ENCODE measurements at places on chromosomes 1 and 21.

- DNase-seq: no peak
These were observed 71.4 kb upstream of the ABCG1 start for GRCh38 chr21:42147386-42148020.

DNA sequence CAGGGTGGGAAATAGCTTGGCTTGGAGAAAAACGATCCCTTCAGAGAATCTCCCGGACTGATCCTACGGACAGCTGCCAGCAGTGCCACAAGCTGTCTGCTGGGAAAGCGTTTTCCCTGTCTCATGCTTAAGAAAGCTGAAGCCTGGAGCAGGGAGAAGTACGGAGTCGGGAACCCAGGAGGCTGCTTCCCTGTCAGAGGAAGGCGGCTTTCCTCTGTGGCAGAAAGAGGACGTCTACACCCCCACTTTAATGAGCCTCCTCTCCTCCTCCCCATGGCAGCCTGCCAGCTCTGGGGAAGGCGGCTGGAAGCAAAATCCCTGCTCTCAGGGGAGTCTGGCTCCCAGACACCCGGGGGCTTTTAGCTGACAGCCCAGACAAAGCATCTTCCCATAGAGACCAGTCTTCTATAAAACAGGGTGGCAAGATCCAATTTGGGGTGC is 7.3 kb downstream of the KIF21B start:
- no peak for DNase-seq

DNA sequence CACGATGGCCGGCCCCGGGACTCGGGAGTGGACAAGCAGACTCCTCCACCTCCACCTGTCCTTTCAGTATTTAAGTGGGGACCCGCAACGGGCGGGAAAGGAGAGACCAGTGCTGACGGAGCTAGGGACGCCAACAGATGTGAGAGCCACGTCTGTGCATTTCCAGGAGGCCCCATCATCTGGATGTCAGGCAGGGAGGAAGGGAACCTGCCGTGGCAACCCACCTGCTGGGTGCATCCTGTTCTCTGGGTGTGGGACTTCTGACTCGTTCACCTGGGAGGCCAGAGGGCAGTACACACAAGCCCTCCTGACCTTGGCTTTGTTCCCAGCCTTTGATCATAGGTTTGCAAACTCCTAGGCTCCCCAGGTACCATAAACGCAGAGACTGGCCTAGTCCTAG is 5.6 kb upstream of the PCBP3 start:
- DNase-seq: no peak

GRCh38 chr1:16156848-16157495 is 1.1 kb upstream of the EPHA2 start:
- no peak for DNase-seq

DNA sequence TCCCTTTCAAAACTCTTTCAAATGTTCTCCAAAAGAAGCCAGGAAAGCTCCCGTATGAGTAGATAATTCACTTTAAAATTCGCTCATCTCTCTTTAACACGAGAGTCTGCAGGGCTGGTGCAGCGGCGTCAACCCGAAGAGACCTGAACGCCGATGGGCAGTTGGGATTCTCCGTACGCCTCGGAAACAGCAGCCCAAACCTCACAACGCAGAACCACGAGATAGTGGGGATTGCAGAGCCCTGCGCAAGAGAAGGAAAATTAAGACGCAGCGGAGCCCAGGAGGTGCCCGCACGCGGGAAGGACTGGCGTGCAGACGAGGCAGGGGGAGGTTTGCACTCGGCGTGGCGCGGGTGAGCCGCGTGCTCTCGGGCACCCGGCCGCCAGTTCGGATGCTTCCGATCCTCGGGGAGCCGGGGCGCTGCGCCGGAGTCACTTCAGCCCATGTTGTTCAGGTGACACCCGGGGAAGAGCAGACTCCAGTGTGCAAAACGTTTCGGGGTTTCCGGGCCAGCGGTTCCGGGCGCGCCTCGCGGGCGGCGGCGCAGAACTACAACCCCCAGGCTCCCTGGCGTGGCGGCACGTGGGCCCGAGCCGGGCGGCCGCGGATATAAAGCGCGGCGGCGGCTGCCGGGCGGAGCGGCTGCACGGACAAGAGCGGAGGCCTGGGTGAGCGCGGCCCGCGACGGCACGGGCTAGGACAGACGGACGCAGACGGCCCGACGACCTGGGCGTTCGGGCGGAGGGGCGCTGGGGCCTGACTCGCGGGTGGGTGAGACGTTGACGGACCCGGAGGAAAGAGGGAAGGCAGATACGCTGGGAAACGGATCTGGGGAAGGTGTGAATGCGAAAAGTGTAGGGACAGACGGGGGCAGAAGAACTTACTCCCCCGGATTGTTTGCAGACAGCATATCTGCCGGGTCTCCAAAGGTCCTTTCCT is at the start of gene NPL:
NPL (plus strand) TSS at position 636 of the 939 bp plus-strand sequence. CDS start 4,599 bp downstream, outside the sequence.
- peak; percentile 93 for DNase-seq

- DNase-seq: no peak
These were observed 43.4 kb downstream of the ITSN1 start for GRCh38 chr21:33685613-33686197.

DNA sequence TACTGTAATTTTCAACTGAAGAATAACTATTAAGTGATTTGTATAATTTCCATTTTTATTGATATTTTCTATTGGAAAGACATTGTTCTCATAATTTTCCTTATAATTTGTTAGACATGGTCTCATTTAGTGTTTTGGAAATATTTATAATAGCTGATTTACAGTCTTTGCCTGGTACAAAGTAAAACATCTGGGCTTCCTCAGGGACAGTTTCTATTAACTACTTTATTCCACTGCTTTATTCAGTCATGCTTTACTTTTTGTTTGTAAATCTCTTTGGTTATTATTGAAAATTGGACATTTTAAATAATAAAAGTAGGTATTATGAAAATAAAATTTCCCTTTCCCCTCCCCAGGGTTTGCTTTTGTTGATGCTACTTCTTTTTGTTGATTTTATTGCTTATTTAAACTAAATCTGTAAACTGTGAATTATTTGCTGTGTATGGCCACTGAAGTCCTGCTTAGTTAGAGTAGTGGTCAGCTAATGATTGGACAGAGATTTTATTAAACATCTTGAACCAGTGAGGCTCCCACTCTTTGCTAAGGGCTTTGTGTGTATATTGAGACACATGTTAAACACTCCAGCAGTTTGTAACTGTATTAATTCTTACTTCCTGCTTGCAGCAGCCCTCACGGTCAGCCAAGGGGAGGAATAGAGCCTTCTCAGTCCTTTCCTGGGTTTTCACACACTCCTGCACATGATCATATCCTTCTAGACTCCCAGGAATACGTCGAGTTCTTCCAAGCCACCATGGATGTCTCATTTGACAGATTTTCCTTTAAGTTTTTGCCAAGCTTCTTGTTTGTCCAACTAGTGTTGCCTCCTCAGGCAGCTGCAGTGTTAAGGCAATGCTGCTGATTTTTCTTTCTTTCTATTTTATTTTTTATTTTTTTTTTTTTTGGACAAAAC is 994.6 kb upstream of the PRMT6 start:
- no peak for DNase-seq

DNA sequence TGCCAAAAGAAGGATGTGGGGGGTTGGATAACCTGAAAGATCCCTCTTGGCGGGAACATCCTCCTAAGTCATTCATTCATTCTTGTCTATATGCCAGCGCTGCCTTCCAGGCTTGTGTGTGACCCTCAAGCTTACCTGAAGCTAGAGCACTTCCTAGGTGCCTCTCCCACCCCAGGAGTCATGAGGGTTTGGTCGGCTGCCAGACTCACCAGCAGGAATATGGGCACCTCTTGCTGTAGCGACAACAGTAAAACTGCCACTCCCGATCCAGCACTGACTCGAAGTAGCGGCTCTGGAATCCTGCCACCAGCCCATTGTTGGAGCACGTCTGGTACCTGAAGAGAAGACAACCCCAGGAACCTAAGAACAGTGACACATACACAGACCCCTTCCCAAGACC is 15.0 kb downstream of the DPT start:
- no peak for DNase-seq

DNA sequence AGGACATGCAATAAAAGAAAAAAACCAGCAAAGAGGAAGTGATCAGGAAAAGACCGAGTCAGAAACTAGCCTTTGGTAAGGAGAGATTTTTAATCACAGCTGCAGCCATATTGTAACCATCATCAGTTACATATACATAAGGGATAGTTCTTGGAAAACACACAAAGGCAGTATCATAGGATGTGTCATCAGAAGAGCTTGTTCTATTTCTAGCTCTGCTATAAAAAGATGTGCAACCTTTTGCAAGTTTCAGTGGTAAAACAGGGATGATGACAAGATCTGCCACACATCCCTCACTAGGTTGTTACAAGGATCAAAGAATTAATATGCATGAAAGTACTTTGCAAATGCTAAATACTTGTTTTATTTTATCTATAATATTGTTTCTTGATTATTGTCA is 342.0 kb downstream of the VAV3 start:
- DNase-seq: no peak

GRCh38 chr1:13764588-13765332 is 64.8 kb downstream of the PRDM2 start:
- no peak for DNase-seq

DNA sequence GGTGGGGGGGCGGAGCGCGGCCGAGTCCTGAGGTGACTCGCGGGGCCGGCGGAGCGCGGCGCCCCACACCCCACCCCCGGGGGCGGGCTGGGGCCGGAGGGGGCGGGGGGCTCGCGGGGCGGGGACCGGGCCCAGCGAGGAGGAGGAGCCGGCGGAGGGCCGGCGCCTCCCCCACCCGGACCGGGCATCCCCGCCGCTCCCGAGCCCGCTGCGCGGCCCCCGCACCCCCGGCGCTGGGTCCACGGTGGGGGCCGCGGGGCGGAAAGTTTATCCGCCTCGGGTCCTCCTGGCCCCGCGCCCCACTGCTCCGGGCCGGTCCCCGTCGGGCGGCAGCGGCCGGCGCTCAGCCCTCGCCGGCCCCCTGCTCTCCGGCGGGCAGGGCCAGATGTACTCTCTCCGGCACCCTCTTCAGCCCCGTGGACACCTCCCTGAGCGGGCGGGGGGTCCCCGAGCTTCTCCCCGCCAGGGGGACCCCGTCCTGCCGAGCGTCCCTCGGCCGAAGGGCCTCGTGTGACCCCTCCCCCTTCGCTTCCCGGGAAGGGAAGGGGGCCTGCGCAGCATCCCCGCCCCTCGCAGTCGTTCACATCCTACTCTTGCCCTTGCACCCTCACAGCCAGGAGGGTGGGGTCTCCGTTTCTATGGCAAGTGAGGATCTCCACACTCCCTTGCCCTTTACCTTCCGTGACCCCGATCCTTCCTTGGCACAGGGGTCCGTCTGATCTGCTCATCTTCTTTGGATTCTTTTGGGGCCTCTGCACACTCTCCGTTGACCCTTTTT is 663 bp downstream of the CAMTA1 start:
- peak; percentile 70 for DNase-seq

- no peak for DNase-seq
These were observed 36.0 kb downstream of the TNFSF4 start for GRCh38 chr1:173171152-173171551.

DNA sequence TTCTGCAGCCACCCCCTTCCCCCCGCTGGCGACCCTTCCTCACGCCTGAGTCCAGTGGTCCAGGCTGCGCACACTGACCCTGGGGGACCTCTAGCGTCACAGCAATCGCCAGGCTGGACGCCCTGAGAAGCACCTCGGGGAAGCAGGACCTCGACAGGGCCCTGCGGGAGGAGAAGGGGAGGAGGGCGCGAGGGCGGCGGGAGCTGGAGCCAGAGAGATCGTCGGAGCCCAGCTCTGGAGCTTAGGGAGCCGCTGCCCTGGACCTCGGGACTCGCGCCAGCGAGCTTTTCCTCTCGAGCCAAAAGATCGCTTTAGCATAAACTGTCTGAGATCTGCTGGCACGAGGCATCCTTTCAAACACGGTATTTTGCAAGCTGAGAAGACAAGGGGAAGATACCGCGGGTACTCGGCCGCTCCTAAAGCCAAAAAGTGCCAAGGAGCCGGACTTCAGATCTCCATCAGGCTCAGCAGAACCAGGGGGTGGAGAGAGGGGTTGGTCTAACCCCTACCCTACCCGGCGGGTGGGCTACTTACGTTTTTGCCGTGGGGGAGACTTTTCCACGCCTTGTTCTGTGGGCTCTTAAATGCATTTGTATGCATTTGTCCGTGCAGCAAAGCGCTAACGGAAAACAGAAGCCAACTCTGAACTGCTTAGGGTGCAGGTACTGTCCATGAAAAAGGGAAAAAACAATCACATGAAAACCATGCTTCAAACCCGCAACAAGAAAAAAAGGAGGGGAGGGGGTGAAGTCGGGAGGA is 586 bp downstream of the COL24A1 start:
- peak; percentile 15 for DNase-seq

GRCh38 chr1:158445376-158445775 is 16.3 kb upstream of the OR10K1 start:
- DNase-seq: no peak

GRCh38 chr21:40146216-40146837 is 279.1 kb downstream of the PCP4 start:
- DNase-seq: no peak

DNA sequence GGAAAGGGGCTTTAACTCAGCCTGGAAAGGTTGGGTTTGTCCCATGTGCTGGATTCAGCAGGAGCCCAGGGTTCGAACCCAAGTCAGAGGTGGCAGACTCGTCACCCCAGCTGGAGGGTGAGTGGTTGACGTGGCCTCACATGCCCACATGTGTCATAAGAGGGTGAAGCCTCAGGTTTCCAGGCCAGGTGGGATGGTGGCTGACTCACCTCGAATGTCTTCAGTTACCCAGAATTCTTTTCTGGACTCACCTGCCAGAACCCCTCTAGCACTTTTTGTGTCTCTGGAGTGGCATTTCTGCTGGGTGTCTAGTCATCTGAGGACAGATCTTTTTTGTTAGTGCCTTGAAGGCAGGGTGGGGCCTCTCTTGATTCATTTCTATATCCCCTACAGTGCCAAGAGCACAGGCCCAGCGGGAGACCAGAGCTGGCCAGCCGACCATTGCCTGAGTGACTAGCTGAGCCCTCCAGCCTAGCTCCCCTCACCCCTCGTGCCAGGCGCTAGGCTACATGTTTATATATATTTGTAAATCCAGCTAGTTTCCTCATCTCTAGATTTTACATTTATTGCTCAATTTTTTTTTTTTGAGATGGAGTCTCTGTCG is 28.1 kb downstream of the IL6R start:
- DNase-seq: peak; percentile 40

DNA sequence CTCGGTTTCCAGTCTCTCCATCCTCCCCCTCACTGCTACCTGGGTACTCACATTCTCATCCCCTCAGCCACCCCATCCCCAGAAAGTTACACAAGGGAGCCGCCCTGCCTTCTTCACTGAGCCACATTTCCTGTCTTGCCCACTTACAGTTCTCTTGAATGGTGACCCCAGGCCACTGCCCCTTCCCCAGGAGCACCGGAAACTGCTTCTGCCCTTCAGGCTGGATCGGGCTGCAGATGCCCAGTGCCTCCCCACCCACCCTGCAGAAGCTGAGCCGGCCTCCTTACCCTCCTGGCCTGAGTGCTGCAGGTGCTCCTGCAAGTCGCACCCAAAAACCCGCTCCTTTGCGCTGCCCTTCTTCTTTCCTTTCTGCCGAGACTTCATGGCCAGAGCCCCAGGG is 450 bp downstream of the ARHGAP30 start:
- peak; percentile 58 for DNase-seq

Data from Karpas-422 (cell line).